CD4-positive, CD25-positive, alpha-beta regulatory T cell (primary cell): ENCODE measurements at places on chromosomes 2 and 18. TPM values are rescaled to one million over a fixed set of nuclear protein-coding genes. Genes with fewer than 3 reads are reported as not detected.

DNA sequence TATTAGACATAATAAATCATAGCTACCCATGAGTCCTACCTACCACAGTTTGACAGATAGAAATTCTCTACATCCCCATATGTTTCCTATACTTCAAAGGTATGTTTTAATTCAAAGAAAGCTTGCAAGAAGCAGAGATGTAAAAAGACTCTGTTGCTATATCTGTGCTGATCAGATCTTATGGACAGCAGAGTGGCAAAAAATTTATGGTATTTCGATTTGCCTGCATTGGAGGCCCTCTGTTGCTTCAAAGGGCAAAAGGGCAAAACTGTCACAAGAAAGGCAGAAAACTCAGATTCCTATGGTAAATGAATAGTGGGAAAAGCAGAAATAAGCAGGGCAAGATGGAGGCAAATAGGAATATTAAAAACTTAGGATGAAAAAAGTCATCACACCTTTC, 447.8 kb upstream of the SPHKAP start:
- H3K4me3 ChIP-seq, result no peak overlapping the region
- H3K36me3 ChIP-seq, result no peaks in the 10 kb centered on the region
- no peak for DNase-seq
- no peak overlapping the region for H3K27ac ChIP-seq

- peak overlapping the region; percentile 77 for H3K4me3 ChIP-seq
- peaks cover 7% of the 10 kb centered on the region for H3K27me3 ChIP-seq
- peaks cover 23% of the 10 kb centered on the region for H3K4me1 ChIP-seq
- no peaks in the 10 kb centered on the region for H3K36me3 ChIP-seq
- DNase-seq, result no peak
Measured at GRCh38 chr18:79068341-79068936, 755 bp upstream of the ATP9B start.

DNA sequence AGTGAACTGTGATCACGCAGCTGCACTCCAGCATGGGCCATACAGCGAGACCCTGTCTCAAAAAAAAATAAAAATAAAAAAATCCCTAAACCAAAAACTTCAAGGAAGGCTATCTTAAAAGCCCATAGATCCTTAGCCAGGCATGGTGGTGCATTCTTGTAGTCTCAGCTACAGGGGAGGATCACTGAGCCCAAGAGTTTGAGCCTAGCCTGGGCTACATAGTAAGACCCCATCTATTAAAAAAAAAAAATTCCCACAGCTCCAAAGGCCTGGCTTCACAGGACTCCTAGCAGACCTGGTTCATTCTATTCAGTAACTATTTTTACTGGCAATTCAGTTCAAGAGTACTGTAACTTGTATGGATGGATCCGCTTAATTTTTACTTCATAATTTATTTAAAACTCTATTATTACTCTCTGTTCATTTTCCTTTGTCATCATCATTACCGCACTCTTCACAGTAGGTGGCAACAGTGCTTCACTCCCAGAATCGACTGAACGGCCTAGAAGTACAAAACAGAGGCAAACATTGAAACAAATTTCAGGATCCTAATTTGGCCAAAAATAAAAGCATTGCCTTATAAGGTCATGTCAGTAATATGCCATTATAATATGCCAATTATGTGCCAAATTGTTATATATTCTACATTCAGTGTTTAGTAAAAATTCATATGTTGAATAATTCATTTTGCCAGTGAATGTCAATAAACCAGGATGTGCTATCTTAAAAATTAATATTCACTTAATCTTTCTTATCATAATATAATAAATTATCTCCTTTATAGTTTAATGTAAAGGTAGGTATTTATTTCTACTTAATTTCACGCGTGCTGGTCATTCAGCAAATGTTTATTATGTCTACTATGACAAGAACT, 14.3 kb upstream of the STAM2 start:
- DNase-seq, result peak; percentile 39
- H3K4me3 ChIP-seq, result no peak overlapping the region
- H3K27me3 ChIP-seq, result peaks cover 13% of the 10 kb centered on the region
- no peaks in the 10 kb centered on the region for H3K4me1 ChIP-seq
- no peak overlapping the region for H3K27ac ChIP-seq

DNA sequence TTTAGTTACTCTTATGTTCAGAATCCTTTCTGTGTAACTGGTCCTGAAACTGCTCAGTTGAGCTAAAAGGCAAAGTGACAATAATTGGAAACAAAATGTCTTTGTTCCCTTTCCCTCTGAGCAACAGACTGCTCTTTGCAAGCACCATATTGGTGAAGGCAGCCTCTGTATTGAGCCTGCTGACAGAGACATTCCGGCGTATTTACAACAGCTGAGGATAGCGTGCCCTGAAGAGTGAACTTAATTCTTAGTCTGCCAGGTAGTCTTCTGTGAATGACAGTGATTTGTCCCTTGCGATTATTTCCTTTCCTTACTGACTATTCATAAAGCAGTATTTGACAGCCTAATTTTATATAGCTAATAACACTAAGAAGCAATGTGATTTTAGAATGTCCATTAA, 239.1 kb downstream of the CPS1 start:
- H3K4me1 ChIP-seq, result no peaks in the 10 kb centered on the region
- H3K27ac ChIP-seq, result no peak overlapping the region
- H3K36me3 ChIP-seq, result no peaks in the 10 kb centered on the region

- no peak overlapping the region for H3K4me3 ChIP-seq
- H3K4me1 ChIP-seq, result no peaks in the 10 kb centered on the region
- no peak overlapping the region for H3K27ac ChIP-seq
- peaks cover 27% of the 10 kb centered on the region for H3K36me3 ChIP-seq
- DNase-seq, result no peak
Measured at GRCh38 chr2:198097630-198098029, 293.2 kb downstream of the PLCL1 start.

The SCYGR1 gene
- polyA plus RNA-seq, result not detected

The ABHD3 gene
- polyA plus RNA-seq, result 48.7 TPM

The DNAJC5G gene
- polyA plus RNA-seq, result not detected

The ALS2 gene
- 3.4 TPM for polyA plus RNA-seq

The SH3RF3 gene
- 0.76 TPM for polyA plus RNA-seq
